ENCODE measurements at places on chromosomes 7 and 10.
A peak's percentile ranks its signal among the peaks of the same experiment; 100 is the strongest.

GRCh38 chr7:127838816-127839415 lies 186.9 kb downstream of the SND1 start:
- no peak for ATAC-seq

DNA sequence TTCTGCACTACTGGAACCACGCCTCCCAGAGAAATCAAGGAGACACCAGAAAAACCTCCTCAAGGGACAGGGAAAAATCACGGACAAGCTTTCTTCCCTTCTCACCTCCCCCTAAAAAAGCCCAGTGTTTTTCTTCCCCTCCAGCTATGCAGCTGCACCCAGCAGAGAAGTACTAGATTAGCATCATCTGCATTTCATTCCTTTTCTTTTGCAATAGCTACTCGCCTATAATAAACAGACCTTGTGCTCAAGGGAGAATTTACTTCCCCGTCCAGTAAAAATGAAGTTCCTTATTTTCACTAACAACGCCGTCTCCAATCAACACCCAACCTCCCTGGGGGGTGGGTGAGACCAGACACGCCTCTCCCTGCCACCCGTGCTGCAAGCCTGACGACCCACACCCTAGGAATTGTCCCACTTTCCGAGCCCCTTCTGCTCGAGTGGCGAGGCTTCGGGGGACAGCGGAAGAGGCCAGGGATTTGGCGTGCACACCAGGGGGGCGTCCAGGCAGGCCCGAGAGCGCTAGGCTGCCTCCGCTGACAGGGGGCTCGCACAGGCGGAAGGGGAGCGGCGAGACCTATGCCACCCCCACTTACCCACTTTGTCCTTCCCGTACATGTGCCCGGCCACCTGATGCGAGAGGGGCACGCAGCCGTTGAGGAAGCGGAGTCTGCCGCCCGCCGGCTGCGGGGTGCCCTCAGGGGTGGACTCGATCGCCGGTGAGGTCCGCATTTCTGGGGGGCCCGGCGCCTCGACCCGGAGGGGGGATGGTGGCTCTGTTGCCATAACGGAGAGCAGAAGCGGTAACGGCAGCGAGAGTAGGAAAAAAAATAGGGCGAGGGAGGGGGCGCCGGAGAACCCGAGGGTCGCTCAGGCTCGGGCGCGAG lies 625 bp downstream of the IPMK start:
- ATAC-seq, result peak; percentile 10

DNA sequence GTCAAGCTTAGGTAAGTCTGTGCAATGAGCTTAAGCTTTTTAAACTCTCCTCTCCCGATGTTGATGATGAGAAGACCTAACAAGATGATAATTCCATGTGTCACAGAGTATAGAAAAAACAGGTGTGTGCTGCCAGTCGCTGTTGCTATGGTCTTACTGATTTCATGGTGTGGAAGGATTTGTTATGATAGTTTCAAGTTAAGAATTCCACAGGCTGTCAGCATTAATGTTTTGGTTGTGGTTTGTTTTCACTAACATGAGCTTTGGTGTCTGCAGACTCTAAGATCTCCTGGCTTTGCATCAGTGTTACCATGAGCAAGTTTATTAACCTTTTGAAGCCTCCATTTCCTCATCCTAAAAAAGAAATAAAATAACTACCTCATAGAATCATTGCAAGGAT lies 123.7 kb downstream of the NSUN6 start:
- ATAC-seq, result no peak

DNA sequence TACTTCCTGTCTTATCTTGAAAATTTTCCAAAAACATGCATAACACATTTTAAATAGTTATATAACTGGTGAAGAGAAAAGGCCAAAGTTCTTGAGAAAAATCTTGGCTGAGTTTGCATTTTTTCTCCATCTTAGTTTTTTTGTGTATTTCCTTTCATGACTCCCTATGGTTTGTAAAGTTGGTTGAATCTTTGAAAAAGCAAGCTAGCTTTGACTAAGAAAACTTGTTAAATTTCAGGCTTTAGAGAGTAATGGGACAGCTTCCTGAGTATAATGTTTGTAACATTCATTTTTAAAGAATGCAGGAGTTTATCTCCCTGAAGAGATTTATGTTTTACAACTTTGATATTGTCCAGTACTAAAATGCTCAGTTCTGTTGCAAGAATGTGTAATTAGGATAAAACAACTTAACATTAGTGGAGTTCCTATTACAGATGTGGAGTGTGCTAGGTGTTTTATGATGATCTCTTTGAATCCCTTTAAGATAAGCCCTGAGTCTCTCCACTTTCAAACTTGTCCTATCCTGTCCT lies 11.1 kb upstream of the HERPUD2 start:
- no peak for ATAC-seq

- peak; percentile 82 for ATAC-seq
Observed at GRCh38 chr7:157851501-157852067, 514.8 kb downstream of the DNAJB6 start.

- ATAC-seq, result no peak
Observed at GRCh38 chr10:14478604-14479003, 147.9 kb upstream of the FRMD4A start.

GRCh38 chr10:100138921-100139496 lies 46.8 kb downstream of the ERLIN1 start:
- no peak for ATAC-seq

- ATAC-seq, result peak; percentile 69
Observed at GRCh38 chr7:44131173-44132029, 8.1 kb upstream of the POLD2 start.

DNA sequence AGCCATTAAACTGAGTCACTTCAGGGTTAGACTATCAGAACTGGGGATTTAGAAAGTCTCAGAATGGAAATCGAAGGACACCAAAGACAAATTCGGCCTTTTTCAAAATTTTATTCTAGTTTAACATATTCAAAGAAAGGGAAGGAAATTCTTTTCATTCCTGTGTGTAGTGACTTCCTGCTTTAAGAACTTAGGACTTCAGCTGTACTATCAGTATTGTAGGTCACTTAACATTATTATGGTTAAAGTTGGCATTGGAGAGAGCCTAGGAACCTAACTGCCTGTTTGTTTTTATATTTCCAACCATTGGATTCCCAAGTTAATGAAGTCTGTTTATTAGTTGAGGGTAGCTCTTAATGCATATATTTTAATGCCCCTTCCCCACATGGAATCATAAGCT lies 63.7 kb downstream of the PTEN start:
- no peak for ATAC-seq

DNA sequence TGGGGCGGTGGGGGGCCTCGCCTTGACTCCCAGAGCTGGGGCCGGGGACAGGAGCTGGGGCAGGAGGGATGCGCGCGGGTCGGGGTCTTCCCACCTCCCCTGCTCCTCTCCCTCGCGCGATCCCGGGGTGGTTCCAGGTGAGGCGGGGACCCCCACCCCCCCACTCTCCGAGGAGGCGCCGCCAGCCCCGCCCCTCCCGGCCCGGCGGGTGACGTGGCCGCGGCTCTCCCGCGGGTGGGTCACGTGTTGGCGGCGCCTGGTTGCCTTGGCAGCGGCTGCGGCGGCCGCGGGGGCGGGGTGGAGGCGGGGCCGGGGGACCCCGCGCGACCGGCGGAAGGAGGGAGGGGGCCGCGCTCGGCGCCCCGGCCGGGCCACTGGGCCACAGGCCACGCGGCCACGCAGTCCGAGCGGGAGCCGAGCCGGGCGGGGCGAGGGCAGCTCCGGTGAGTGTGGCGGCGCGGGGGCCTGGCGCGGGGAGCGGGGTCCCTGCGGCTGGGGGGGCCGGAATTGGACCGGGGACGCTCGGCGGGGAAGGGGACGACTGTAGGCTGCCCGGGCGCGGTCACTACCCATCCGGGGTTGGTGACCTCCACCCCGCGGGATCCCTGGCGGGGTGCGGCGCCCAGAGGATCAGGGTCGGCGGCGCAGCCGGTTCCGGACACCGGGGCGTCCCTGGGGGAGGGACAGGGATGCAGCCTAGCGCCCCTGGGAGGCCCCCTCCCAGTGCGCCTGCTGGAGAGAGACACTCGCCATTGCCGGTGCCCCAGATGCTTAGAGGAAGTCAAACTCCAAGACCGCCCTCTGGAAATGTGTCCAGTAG lies at the start of gene ORAI2:
Gene ORAI2, plus strand, starts transcription at position 357 of the 820 bp plus-strand sequence. CDS start 5,382 bp downstream, outside the sequence.
- peak; percentile 75 for ATAC-seq

- ATAC-seq, result no peak
Observed at GRCh38 chr10:78053211-78053868, 19.7 kb downstream of the RPS24 start.

DNA sequence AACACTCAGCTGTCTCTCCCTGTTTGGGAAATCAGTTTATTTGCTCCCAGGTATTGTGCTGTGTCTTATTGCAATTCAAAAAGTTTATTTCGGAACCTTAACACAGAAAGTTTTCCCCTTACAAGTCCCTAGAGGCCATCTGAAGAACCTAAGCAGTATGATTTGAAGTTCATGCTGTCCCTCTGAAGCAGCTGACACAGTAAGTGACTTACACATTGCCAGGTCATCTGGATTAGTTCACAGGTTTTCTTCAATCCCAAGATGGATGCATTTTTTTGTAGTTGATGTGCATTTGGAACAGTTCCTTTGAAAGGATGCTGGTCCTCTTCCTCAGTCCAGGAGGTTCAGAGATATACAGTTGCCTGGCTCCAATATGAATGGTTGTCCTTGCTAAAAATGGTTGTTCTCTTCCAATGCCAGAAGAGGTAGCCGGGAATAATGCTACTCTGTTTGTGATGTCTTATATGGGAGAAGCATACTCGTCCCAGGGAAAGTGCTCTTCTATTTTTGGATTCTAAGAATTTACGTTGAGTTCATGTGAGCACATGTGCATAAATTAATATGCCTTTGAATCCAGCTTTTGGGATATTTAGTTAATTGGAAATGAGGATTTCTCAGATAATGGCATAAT lies 183.5 kb upstream of the PHYHIPL start:
- ATAC-seq, result no peak

DNA sequence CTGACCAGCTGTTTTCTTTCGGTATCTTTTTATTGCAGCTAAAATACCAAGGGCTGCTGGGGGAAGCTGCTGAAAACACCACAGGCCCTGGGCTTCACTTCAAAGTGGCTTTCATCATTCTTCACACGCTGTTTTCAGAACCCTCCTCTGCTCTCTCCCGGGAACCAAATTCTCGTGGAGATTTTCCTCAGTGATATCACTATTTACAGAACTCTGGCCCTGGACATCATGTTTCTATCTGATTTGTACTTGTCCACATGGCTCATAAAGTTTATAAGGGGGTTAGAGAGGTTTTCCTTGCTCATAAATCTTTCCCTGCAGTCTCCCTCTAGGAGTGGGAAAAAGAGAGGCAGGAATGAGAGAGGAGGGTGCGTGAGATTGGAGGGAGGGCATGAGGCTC lies 177.4 kb upstream of the NPVF start:
- no peak for ATAC-seq

GRCh38 chr10:26689399-26689798 lies 8.1 kb upstream of the PDSS1 start:
- ATAC-seq, result no peak

Data from esophagus mucosa (tissue), 1 donor.